HuH-7.5 (cell line): ENCODE measurements at places on chromosomes 4 and X.

- DNase-seq = no peak
These were observed 99.9 kb upstream of the TENM3 start for GRCh38 chr4:182143086-182143821.

GRCh38 chrX:153687121-153688039, at the start of gene SLC6A8:
Gene SLC6A8, plus strand, starts transcription at chrX:153687926. Its CDS starts 649 bp downstream, at chrX:153688575.
- peak; percentile 63 for DNase-seq

DNA sequence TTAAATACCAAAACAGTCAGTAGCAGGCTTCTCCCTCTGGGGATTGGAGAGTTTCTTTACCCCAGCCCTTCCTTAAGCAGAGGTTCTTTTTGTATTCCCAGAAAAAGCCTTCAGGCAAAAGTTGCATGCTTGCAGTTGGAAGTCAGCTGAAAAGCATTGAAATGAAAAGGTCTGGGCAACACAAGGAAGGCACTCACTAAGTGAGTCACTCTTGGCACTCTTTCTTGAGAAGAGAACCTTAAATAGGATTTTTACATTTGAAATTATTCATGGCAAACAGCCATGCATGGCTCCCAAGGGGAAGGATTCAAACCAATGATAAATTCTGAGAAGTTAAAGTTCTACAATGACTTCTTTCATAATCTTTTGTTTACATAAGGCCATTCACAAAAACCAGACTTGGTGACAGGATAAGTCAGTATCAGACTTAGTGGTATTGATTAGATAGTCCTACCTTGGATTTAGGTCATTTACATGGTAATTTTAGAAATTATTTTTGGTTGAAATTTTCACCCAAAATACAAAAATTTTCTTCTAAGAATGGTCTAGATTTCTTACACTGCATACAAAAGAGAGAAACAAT, 2068.9 kb downstream of the PCDH7 start:
- DNase-seq = no peak

GRCh38 chr4:118850488-118851173, 14.7 kb upstream of the SEC24D start:
- DNase-seq = no peak

GRCh38 chr4:76781698-76782595, 116.0 kb downstream of the SOWAHB start:
- no peak for DNase-seq

GRCh38 chrX:112839856-112840255, 775 bp downstream of the AMOT start:
- DNase-seq = no peak
